WTC11 (cell line): ENCODE measurements at places on chromosomes 6 and 20.

GRCh38 chr6:165178056-165178455, 131.3 kb downstream of the C6orf118 start:
- DNase-seq: no peak

GRCh38 chr6:167120583-167120903, 2.4 kb upstream of the CCR6 start:
- DNase-seq: no peak

DNA sequence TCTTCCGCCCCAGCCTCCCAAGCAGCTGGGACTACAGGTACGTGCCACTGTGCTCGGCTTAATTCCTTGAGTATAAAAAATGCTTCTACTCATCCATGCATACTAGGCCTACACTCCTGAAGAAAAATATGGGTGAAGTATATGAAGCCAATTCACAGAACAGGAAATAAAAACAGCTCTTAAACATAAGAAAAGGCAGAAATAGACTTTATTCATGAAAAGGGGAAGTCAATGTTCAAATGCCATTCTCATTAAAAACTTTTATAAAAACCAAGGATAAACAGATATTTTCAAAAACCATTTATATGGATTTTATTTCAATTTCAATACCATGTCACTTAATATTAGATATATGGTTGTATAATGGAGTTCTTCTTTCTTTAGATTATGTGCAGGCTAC, 18.3 kb downstream of the SERPINB9 start:
- no peak for DNase-seq

GRCh38 chr6:160178271-160178670, 56.7 kb downstream of the SLC22A1 start:
- no peak for DNase-seq

DNA sequence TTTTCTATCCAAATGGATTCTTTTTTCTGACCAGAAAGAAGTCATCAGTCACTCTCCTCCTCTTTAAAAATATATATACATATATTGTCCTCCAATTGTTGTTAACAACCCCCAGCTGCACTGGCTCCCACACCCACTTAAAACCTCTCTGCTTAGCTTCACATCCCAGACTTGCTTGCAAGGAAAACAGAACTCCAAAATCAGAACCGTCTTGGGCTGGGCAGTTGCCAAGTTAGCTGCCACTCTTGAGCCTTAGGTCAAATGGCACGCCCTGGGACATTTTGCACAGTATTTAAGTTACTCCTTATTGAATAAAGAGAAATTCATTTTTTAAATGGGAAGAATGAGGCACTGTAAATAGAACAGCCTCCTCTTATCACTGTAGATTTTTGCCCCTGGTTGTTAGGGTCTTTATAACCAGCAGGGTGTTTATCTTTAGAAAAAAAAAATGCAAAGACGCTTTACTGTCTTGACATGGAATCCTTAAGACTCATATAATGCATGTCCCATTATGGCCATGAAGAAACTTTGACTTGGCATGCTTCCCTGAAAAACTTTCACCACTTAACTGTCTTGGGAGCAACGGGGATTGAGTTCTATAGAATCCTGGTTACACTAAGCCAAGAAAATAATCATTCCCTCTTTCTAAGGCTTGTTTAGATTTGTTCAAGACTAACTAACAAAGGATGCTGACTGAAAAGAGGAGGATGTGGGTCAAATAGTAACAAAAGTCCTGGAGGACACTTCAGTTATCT, 204.5 kb downstream of the ISM1 start:
- no peak for DNase-seq

GRCh38 chr6:57013521-57013926, 33.0 kb upstream of the KIAA1586 start:
- no peak for DNase-seq
